ENCODE measurements at places on chromosomes 16 and 17. TPM values are rescaled to one million over a fixed set of nuclear protein-coding genes. Genes with fewer than 3 reads are reported as not detected.

PRR35 gene
- 0.09 TPM for total RNA-seq

PLEKHG4 gene
- total RNA-seq = 2.4 TPM

STH gene
- not detected for total RNA-seq

HOXB7 gene
- total RNA-seq = not detected

- no peak for DNase-seq
Measured at GRCh38 chr17:36124879-36125824, 21.5 kb downstream of the CCL4 start.

DNA sequence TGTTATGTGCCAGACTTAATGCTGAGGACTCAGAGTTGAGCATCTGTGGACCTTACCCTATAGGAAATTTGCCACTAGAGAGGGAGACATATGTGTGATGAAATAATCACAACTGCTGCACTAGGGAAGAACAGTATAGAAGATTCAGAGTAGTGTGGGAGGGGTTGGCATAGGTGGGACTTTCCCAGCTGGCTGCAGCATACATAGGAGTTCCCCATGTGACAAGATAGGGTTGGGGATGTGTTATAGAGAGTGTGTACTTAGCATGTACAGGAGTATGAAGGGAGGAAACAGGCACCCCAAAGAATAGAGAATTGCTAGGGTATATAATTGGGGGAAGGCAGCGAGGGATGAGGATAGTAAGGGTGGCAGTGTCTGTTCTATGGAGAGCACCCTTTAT is 2.9 kb downstream of the NUP93 start:
- no peak for DNase-seq

- DNase-seq = no peak
Measured at GRCh38 chr17:48393283-48393682, 36.7 kb downstream of the SKAP1 start.

GRCh38 chr16:52581530-52581929 is 34.6 kb upstream of the TOX3 start:
- DNase-seq = no peak

DNA sequence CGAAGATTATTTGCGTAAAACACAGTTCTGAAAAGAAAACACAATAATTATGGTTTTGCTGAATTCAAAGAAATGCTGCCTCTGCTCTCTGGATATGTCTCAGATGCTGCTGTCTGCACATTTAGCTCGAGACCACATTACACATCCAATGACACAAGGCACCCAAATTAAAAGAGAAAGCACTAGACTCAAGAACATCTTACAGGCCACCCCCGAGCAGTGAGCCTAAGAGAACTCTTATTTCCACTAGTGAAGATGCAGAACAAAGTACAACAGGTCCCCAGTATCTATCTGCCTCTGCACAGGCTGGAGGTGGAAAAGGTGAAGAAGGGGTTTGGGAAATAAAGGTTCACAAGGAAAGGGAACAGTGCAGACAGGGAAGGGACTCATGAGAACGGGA is 33.5 kb downstream of the GRB2 start:
- no peak for DNase-seq

DNA sequence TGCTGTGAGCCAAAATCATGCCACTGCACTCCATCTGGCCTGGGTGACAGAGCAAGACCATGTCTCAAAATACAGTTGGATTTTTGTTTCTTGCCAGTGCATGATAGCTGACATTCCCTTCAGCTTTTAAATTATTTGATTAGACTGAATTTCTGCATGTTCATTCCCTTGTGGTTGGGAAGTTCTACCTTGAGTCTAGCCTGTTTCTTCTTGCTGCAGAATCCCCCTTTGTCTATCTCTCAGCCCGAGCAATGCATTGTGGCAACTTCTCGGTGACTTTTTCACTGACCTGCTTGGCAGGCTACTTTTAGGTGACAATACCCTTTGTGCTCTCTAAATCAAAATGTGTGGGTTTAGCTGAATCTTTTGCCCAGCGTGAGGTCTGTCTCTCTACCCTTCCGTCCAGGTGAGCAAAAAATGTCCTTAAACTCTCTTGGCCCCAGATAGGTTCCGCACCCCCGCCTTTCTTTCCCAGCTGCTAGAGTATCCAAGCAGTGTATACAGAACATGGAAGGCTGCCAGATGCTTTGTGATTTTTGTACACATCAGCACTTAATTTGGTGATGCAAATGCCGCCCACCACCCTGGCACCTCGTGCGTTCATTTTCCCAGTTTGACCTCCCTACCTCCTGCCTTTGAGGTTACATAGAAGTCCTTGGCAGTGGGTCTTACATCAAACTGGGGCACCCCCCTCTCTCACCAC is 130.2 kb downstream of the ABCC6 start:
- DNase-seq = peak; percentile 67
